ENCODE measurements at places on chromosomes 12 and 14.

DNA sequence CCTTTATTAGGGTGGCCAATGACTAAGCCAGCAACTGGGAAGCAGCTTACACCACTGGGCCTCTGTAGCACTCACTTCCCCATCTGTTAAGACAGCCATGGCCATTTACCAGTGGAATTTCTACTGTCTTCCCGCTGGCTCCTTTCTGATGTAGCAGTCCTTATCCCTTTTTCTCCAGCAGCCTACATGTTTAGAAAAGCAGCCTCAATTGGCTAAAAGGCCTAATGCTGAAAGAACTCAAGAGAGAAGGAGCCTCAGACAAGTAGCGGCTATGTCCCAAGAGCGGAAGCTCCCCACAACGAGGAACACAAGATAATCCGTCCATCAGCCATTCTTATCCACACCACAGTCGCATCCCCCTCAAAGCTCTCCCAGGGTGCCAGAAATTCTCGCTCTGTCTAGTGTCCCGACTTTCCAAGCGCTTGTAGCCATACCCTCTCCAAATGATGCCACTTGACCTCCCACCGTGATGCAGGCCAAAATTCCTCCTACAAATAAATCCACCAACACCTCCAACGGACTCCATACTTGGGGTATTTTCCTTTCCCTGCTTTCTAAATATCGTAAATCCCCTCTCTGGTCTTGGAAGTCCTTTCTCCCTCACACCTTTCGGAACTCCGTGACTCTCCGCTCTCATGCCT, 624 bp downstream of the M6PR start:
- DNase-seq: no peak

DNA sequence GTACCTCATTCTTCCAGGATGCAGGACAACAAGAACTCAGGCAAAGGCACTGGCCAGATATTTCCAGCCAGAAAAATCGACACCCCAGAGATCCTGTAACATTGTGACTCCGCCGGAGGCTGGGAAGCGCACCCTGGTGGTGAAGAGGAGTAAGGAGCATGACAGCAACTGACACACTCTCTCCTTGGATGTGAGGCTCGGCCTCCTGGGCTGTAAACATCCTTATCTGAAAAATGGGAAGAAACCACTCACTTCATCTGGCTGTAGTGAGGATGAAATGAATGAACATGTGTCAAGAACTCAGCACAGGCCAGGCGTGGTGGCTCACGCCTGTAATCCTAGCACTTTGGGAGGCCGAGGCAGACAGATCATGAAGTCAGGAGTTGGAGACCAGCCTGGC, 27.5 kb downstream of the TCHP start:
- DNase-seq: peak; percentile 22

GRCh38 chr12:110270125-110270962, 10.7 kb upstream of the ATP2A2 start:
- DNase-seq: no peak

GRCh38 chr12:95723693-95724384, 66.7 kb downstream of the NTN4 start:
- no peak for DNase-seq

GRCh38 chr14:60622210-60622916, 26.9 kb downstream of the SIX1 start:
- DNase-seq: no peak

GRCh38 chr12:111448266-111448830, 42.6 kb downstream of the SH2B3 start:
- DNase-seq: no peak

DNA sequence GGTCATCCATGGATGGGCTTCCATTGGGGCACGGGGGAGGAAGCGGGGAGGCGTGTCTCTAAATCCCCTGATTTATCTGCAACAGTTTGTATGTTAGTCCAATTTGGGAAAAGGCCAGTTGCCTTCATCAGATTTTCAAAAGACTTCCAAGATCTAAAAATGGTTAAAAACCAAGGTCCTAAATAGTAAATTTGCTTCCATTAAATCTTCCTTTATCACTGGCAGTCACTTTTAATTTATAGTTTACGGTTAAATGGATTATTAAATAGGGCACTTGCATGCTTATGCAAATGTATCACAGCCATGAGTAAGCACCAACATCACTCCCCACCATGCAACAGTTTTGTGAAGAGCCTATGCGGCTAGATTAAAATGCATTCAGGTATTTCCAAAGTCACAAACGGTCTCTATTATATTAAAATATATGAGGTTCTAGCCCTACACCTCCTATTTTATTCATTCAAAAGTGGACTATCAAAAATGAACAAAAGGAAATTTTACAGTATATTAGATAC, 108.2 kb upstream of the GPHB5 start:
- no peak for DNase-seq

DNA sequence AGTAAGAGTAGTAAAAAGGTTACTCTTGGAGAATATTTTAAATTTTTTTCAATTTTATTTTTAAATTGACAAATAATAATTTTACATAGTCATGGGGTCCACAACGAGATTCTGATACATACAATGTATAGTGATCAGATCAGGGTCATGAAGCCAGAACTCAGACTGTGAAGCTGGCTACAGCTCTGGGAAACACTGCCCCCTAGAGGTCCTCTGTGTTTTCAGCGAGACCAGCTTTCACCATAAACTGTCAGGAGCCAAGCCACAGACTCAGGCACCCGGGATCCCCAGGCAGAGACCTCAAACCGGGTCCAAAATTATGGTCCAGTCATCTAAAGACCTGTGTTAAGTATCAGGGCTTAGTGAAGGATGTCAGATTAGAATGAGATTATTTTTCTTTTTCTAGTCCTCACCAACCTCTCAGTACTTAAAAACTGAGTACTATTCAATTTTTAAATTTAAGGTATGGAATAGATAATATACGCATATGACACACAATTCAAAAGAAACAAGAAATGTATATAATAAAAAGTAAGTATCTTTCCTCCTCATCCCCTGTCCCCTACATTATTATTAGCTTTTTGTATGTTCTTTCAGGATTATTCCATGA, 397.1 kb downstream of the MDGA2 start:
- peak; percentile 3 for DNase-seq

- DNase-seq: no peak
Observed at GRCh38 chr12:120090206-120090605, 26.3 kb downstream of the RAB35 start.

DNA sequence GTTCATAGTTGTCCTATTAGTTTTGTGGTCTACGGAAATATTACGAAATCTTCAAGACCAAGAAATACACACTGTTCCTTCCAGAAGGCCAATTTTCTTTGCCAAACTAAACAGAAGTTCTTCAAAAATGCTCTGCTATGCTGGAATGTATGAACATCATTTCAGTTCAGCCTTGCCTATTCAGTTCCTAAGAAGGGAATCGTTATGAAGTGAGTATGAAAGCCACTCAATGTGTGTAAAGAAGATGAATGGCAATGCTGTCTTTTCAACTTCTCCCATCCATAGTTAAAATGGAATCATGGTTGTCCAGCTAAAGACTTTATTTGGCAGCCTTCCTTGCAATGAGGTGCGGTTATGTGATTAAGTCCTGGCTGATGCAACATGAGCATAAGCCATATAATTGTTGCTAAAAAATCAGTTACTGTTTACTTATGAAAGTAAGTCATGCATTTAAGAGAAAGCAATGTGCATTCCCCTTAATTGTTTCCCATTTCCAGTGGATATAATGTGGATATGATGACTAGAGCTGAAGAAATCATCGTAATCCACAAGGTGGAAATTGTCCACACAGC, 73.8 kb upstream of the PTPRR start:
- DNase-seq: no peak

GRCh38 chr12:46526233-46526632, 153.7 kb upstream of the SLC38A2 start:
- no peak for DNase-seq
